ENCODE measurements at places on chromosomes 6 and 20. TPM values are rescaled to one million over a fixed set of nuclear protein-coding genes. Genes with fewer than 3 reads are reported as not detected.

- no peaks in the 10 kb centered on the region for H3K36me3 ChIP-seq
- DNase-seq = no peak
- no peak overlapping the region for H3K27ac ChIP-seq
- H3K27me3 ChIP-seq = no peaks in the 10 kb centered on the region
- H3K4me3 ChIP-seq = no peak overlapping the region
Observed at GRCh38 chr20:53030061-53030460, 57.9 kb downstream of the TSHZ2 start.

DNA sequence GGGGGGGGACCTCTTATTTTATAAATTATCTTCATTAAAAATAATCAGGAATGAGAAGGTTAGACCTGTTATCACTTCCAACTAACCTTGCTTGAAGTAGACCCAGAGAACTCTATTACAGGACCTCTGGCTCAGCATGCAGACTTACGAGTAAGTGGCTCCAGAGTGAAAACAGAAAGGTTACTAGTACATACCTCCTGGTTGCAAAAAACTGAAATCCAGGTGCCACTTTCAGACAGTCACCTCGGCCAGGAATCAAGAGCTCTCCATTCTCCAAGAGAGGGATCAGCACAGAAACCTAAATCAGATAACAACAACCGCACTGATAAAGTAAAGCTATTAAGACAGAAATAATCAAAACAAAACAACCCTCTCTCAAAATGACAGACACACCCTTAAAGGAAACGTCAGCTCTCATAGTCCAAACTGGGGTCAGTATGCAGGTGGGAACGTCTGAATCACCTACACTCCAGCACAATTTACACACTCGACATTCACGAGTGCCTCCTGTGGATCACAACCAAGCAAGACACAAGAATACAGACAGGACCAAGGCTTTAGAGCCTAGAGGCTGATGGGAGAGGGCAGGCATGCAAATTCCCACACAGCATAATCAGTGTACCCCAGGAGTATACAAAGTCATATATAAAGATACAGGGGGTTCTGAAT is 31.8 kb downstream of the MDN1 start:
- no peaks in the 10 kb centered on the region for H3K4me1 ChIP-seq
- H3K36me3 ChIP-seq = peaks cover 41% of the 10 kb centered on the region
- H3K27me3 ChIP-seq = no peaks in the 10 kb centered on the region
- H3K4me3 ChIP-seq = no peak overlapping the region
- H3K27ac ChIP-seq = no peak overlapping the region
- no peak for DNase-seq

DNA sequence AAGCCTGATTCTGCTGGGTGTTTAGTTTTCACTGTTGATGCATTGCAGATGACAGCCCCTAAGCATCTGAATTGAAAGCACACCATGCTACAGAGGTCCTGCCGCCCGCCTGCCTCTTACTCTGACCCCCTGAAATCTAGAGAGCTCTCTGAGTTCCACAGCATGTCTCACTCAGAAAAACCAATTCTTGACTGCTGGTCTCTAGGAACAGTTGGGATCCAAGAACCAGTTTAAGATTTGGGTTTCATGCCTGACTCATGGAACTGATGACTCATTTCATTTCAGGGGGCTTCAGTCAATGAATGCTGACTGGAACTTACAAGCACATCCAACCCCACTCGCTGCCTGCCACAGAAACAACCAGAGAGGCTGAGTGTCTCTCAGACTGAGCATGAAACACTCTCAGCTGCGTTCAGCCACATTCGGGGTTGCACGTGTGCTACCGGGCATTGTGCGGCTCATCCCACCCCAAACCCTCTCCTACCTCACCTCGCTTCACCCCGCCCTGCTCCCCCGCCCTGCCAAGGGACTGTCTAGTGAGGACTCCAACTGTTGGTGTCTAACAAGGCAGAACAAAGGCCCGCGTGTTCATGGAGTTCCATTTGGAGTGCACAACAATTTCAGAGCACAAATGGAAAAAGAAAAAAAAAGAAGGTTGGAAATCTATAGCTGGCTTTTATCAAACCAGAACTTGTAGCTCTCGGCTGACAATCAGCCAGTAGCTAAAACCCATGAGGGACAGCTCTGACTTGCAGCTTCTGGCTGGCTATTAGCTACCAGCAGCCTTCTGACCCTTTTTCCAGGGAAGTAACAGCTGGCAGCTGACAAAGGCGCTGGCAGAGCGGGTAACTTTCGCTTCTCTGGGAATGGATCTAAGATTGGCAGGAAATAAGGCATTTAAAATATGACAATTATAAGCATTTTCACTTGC is 20.0 kb upstream of the TRAF3IP2 start:
- peaks cover 8% of the 10 kb centered on the region for H3K4me1 ChIP-seq
- H3K27ac ChIP-seq = no peak overlapping the region
- no peak for DNase-seq
- H3K27me3 ChIP-seq = no peaks in the 10 kb centered on the region
- H3K4me3 ChIP-seq = no peak overlapping the region

CENPW gene
- total RNA-seq = 23.3 TPM

LRRN4 gene
- total RNA-seq = 78.8 TPM

GRCh38 chr6:157164972-157165371 is 158.3 kb downstream of the TMEM242 start:
- no peak overlapping the region for H3K27ac ChIP-seq
- no peaks in the 10 kb centered on the region for H3K27me3 ChIP-seq
- no peak for DNase-seq
- peaks cover 20% of the 10 kb centered on the region for H3K4me1 ChIP-seq
- no peak overlapping the region for H3K4me3 ChIP-seq
- H3K36me3 ChIP-seq = peaks cover 16% of the 10 kb centered on the region

DNA sequence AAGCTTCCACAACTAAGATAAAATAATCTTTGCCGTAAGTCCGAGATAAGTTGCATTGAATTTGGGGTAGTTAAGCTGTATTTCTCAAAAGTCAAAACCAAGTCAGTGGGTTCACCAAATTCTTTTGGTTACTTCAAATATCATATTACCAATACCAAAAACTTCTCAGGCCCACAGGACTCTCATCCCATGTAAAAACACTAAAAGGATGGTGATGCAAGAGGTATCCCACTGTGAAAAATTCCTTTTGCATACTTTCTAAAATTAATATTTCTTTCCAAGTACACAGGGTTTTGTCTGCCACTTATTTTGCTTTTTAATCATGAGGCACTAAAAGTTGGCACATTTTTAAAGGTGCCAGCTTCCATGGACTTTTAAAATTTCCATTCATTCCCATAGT is 151.3 kb downstream of the GJA10 start:
- H3K4me3 ChIP-seq = no peak overlapping the region
- no peaks in the 10 kb centered on the region for H3K36me3 ChIP-seq

GRCh38 chr6:12366731-12367130 is 76.6 kb downstream of the EDN1 start:
- no peak overlapping the region for H3K4me3 ChIP-seq
- H3K36me3 ChIP-seq = no peaks in the 10 kb centered on the region
- peaks cover 5% of the 10 kb centered on the region for H3K4me1 ChIP-seq
- H3K27ac ChIP-seq = no peak overlapping the region

DNA sequence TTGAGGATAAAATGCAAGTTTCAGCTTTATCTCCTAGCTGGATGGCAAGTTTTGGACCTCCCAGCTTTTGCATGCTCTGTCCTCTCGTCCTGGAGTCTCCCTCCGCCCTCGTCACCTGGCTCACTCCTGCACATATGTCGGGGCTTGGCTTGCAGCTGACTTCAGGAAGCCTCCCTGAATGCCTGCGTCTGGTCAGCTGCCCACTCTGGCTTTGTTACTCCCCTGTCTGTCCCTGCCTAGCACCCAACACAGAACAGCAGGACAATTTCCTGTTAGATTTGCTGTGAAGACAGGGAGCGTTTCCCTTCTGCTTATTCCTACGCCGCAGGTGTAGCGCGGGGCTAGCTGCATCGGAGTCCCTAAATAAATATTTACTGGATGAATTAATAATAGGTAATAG is 5.4 kb downstream of the JPH2 start:
- H3K4me1 ChIP-seq = peaks cover 25% of the 10 kb centered on the region
- no peaks in the 10 kb centered on the region for H3K27me3 ChIP-seq
- H3K36me3 ChIP-seq = no peaks in the 10 kb centered on the region
- DNase-seq = no peak
- H3K4me3 ChIP-seq = no peak overlapping the region
- peak overlapping the region; percentile 48 for H3K27ac ChIP-seq

GRCh38 chr6:5205035-5205507 is 55.7 kb downstream of the LYRM4 start:
- no peak overlapping the region for H3K4me3 ChIP-seq
- H3K27me3 ChIP-seq = no peaks in the 10 kb centered on the region
- H3K27ac ChIP-seq = peak overlapping the region; percentile 61
- H3K4me1 ChIP-seq = peaks cover 62% of the 10 kb centered on the region

GCNT2 gene
- 32.2 TPM for total RNA-seq

GRCh38 chr20:13873831-13874230 is 89.0 kb downstream of the NDUFAF5 start:
- no peak overlapping the region for H3K27ac ChIP-seq
- H3K36me3 ChIP-seq = no peaks in the 10 kb centered on the region
- DNase-seq = no peak
- no peak overlapping the region for H3K4me3 ChIP-seq
- no peaks in the 10 kb centered on the region for H3K27me3 ChIP-seq

DNA sequence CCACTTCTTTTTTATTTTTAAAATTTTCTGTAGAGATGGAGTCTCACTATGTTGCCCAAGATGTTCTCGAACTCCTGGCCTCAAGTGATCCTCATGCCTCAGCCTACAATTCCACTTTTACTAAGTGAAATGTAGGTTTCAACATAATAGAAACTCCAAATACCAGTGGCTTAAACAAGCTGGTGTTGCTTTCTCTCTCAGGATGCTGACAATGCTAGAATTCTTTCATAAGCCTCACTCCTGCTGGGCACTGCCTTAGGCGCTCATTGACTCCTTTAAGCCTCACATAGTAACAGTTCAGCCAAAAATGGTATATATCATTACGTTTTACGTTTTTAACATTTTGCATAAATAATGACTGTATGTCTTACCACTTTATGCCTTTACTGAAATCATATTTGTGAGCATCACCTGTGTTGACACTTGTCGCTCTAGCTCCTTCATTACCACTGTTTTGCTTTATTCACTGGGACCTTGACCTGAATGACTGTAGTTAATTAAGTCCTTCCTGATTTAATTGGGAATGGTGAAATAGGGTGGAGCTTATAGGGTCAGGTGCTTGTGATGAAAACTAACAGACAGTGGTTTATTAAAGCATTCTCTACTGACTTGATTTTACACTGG is 3.9 kb upstream of the CST9 start:
- no peaks in the 10 kb centered on the region for H3K4me1 ChIP-seq
- no peak for DNase-seq
- peaks cover 5% of the 10 kb centered on the region for H3K27me3 ChIP-seq
- H3K36me3 ChIP-seq = no peaks in the 10 kb centered on the region
- H3K4me3 ChIP-seq = no peak overlapping the region

DNA sequence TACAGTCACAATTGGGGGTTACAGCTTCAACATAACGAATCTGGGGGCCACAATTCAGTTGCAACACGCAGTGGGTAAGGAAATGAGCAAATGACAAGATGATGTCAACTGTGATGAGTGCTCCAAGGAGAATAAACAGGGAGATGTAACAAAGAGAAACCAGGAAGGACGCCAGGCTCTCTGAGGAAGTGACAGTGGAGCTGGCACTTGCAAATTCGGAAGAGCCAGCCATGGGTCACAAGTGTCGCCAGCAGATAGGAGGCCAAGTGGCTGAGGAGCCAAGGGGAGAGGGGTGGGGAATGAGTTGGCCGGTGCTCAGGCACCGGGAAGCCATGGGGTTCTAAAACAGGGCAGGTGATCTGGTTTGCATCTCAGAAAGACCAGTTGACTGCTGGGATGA is 136.4 kb downstream of the EYA2 start:
- no peak for DNase-seq
- peaks cover 38% of the 10 kb centered on the region for H3K4me1 ChIP-seq
- peak overlapping the region; percentile 70 for H3K27ac ChIP-seq
- H3K36me3 ChIP-seq = peaks cover 3% of the 10 kb centered on the region
- no peak overlapping the region for H3K4me3 ChIP-seq
- no peaks in the 10 kb centered on the region for H3K27me3 ChIP-seq

PTPRT gene
- total RNA-seq = 0.80 TPM

TMEM244 gene
- not detected for total RNA-seq

DNA sequence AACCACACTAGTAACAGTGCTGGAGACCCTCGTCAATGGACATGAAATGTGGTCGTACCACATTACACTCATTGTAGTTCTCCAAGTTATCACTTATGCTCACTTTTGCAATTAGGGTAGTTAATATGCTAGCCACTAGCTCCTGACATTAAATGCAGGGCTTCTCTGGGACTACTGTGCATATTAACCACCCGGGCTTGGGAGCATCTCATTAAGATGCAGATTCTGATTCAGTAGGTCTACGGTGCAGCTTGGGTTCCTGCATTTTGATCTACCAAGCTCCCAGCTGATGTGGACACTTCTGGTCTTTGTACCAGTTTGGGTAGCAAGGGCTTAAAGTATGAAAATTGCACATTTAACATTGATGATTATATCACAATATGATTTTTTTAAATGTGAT is 98.0 kb downstream of the ZFP64 start:
- no peaks in the 10 kb centered on the region for H3K4me1 ChIP-seq
- no peak overlapping the region for H3K27ac ChIP-seq
- no peak overlapping the region for H3K4me3 ChIP-seq
- peaks cover 25% of the 10 kb centered on the region for H3K36me3 ChIP-seq

DNA sequence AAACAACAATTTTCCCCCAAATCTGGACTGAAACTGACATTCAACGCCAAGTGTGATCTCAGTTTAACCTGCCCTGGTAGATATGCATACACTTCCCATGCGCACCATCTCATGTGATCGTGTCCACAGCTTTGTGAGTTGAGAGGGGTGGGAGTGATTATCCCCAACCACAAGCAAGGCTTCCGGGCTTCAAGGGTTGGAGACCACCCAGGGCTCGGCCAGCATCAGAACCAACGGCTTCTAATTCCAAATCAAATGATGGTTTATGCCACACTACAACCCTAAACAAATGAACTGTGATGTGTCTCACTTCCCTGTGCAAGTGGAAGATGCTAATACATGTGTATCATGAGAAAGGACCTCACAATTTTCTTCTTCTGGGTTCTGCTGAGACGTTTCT is 515 bp upstream of the TGM3 start:
- DNase-seq = no peak
- H3K4me3 ChIP-seq = no peak overlapping the region
- H3K36me3 ChIP-seq = no peaks in the 10 kb centered on the region
- peaks cover 8% of the 10 kb centered on the region for H3K27me3 ChIP-seq

DNA sequence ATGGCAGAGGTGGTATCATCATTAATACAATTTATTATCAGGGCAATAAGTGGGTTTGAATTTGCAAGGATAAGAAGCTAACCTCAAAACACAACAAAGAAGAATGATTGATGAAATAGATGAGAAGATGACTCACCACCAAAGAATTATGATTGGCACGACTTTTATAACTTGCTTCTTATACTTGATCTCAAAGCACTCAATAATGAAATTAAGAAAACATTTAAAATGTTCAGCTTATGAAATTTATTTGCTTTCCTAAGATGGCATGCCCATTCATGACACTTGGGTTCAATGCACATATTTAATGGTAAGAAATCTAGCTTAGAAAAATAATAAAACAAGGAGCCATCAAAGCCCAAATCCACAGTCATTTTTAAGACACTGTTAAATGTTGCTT is 477.5 kb downstream of the GJA1 start:
- peaks cover 3% of the 10 kb centered on the region for H3K36me3 ChIP-seq
- DNase-seq = no peak
- peaks cover 1% of the 10 kb centered on the region for H3K4me1 ChIP-seq

HLA-DRB1 gene
- total RNA-seq = 5.3 TPM

GRCh38 chr6:46592046-46592445 is 60.6 kb downstream of the CYP39A1 start:
- H3K27ac ChIP-seq = no peak overlapping the region
- H3K36me3 ChIP-seq = peaks cover 20% of the 10 kb centered on the region
- H3K4me3 ChIP-seq = no peak overlapping the region
- DNase-seq = no peak
